Progenitor cell of endocrine pancreas (in vitro differentiated cells): ENCODE measurements at places on chromosomes 2 and 18.

DNA sequence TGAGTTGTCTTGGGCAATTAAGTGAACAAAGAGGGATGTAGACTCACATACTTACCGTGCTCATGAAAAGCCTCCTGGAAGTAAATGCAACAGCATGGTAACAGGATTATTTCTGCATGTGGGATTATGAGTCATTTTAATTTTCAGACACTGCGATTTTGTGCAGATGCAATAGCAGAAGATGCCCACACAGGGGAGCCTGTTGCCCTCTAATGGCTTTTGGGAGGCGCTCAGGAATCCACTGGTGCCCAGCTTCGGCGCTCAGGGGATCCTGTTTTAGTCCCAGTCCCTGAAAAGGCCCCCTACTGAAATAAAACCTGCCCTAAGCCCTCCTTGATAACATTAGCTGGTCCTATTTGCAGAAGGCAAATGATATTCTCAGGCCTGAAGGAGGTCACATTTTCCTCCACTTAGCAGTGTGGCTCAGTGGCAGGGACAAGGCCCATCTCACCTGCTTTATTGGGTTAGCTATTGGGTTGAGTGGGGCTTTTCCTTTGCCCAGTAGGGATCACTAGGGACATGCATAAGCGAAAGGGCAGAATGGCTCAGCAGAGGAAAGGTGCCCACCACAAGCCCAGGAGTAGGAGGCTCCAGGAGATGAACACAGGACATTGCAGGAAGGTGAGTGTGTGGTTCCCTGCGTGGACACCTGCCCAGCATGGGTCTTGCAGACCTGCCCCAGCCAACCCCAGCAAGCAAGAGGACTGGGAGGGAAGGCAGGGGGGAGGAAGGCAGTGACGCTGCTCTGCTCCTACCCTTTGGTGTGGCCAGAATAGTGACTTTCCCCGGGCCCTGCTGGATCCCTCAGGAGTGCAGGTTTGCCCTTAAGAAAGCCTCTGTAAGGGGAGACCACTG, 26.5 kb upstream of the KCNS3 start:
- DNase-seq, result peak; percentile 36

DNA sequence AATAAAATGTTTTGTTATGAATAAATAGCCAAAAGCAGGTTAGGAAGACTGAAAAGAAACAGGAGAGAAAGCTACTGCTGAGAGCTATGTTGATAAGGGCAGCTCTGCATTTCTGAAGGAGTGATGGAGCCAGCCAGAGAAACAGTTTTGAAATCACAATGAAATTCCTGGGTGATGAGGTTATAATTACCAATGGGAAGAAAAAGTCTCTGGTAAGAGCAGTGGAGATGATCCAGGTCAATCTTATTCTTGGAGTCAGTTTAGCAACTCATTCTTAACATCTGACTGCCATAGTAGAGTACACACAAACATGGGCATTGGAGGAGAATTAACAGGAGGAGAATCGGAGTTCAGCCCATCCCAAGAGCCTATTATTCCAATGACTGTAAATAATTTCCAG, 2.4 kb downstream of the ALKAL2 start:
- DNase-seq, result no peak

DNA sequence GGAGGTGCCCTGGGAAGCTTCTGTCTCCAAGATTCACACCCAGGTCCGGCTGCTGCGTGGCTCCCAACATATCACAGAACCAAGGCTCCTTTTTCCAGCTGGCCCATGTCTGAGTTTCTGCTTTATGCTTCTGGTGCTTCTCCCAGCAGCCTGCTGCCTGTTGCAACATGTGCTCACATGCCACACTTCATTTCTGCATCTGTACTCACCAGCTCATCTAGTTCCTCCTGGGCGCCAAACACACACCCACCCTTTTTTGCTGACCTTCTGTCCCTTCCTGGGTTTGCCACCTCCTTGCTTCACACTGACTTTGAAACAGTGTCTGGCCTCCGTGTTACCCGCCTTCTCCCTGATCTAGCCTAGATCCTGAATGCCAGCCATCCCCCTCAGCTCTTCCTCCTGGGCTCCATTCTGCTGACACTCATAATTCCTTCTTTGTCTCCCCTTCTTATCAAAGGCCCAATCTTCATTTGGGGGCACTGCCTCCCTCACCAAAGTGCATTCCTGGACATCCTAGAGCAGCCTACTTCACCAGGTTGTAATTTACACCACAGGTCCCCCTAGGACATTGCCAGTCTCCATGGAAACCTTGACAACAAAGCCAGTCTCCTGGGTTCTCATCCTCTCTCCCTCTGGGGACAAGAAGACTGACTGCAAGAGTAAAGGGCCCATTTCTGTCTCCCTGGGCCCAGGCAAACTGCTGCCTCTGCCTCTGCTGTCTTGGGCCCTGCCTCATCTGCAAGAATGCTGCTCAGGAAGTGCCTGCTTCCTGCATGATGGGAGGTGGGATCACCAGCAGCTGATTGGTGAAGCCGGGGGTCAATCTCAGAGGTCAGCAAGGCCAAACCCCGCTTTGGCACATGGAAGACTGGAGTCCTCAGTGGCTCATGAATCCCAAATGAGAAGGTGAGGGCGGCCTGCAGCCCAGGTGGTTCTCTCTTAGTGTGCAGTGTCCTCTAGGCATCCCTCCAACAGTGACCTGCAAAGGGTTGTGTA, 13.9 kb upstream of the PROM2 start:
- no peak for DNase-seq

- no peak for DNase-seq
Observed at GRCh38 chr2:187994464-187995331, 297.0 kb upstream of the GULP1 start.

DNA sequence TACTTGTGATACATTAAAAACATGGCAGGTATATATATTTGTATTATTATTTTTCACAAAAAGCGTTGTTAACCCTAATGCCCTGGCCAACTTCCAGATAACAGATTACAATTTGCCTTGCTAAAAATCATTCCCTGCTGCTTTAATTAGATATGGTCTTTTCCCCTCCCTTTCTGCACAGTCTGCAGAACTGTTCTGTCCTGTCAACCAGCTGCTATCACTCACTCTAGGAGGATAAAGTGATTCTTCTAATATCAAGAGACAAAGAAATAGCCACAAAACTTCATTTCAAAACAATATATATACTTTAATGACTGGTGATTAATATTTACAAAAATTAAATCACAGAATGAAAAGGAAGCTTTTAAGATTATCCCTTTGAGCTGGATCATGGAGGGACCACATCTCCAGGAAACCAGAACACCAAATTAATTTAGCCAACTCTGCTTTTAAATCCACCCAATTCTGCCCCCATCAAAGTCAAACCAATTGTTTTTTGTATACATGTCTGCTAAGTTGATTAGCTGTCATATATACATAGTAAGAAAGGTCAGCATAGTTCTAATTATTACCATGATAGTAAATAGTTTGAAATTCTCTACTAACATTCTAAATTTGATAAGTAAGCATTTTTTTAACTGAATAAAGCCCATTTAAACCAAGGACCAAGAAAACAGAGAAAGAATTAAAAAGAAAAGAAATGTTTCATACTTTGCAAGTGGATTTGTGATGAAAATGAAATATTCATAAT, 55.7 kb downstream of the RND3 start:
- no peak for DNase-seq

- DNase-seq, result no peak
Observed at GRCh38 chr2:40430776-40431599, 20.9 kb downstream of the SLC8A1 start.

DNA sequence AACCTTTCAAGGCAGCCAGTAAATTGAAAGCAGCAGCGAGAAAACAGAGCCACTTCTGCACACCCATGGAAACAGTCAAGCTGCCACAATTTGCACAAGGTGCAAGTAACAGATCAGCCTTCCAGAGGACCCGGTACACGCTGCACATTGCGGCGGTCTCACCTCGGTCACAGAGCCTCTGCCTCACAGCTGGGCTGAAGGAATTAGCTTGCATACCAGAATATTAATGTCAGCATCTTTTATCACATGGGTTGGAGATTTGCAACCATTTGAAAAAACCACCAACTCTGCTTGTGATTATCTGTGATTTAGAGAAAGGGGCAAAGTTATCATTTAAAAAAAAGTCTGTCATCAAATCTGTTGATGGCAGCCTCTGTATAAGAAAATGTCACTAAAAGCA, 330.5 kb upstream of the TCF4 start:
- DNase-seq, result no peak

DNA sequence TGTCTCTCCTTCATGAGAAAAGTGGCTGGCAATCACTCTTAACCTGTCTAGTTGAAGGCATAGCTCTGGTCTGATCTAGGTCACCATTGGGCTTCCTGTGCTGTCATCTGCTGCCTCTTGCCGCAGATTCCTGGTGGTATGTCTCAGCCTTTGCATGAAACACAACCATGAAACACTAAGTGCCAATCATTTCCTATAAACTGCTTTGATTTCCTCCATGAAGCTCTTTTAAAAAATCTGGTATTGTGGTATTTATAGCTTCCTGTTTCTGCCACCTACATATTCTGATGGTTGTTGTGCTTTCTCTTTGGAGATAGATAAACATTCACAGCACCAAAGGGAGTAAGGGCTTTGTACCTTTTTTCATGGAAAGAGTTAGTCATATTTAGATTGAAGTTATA, 120.0 kb upstream of the EPC2 start:
- DNase-seq, result no peak

DNA sequence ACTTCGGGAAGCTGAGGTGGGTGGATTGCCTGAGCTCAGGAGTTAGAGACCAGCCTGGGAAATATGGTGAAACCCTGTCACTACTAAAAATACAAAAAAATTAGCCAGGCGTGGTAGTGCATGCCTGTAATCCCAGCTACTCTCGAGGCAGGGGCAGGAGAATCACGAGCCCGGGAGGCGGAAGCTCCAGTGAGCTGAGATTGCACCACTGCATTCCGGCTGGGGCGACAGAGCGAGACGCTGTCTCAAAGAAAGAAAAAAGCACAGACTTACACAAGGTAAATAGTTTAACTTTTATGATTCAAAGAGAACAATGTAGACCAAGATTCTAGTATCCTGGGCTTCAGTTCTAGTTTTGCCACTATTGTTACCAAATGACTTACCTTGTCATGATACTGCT, 37.4 kb downstream of the NCKAP1 start:
- no peak for DNase-seq

DNA sequence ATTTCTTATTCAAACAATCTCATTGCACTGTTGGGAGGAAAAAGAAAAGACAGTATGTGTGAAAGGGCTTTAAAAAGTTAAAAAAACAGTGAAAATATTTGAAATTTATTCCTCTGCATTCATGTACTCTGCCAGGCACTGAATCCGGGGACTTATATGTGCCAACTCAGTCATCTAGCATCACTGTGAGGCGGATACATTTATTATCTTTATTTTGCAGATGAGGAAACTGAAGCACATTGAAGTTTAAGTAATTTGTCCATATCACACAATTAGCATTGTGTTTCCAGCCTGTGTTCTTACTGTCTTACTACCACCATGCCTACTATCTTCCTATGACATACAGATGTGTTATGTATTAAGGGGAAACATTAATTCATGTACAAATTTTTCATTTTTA, 1.8 kb downstream of the LCLAT1 start:
- no peak for DNase-seq

DNA sequence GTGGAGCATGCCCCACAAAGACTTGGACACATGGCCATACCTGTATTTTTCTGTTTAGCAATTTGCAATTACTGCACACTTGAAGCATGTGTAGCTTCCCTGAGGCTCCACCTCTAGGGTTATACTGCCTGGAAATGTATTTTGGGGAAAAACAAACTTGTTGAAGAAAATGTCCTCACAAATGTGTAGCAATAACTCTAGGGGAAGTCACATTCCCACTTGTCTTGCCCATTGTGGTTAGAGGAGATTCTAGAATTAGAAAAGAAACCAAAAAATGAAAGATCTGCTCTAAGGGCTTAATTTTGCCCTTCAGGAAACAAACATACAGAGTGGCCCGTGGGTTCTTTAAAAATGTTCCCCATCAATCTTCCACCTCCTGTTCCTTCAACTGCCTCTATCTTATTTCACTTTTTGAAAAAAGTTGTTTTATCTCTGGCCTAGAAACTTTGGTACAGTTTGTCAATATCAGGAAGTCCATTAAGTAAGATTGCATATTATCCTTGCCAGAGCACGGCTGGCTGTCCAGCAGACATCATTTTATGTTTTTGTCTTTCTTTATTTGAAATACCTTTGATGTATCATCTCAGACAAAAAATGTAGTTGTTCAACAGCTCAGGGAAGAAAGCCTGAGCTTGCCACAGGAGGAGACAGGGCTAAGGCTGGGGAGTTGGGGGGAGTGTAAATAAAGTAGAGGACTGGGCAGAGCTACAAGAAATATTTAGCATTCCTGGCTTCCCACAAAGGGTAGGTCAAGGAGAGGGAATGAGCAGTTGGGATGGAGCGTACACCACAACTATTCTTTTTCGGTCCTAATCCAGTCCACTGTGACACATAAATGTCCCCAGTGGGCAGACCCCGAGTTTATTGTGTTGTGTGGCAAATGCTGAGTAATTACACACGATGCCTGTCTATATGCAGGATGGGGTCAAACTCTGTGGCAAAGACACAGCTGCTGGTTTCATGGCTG, 96.8 kb upstream of the CDC42EP3 start:
- no peak for DNase-seq

- DNase-seq, result no peak
Observed at GRCh38 chr18:54957996-54958395, 1.3 kb downstream of the CCDC68 start.

DNA sequence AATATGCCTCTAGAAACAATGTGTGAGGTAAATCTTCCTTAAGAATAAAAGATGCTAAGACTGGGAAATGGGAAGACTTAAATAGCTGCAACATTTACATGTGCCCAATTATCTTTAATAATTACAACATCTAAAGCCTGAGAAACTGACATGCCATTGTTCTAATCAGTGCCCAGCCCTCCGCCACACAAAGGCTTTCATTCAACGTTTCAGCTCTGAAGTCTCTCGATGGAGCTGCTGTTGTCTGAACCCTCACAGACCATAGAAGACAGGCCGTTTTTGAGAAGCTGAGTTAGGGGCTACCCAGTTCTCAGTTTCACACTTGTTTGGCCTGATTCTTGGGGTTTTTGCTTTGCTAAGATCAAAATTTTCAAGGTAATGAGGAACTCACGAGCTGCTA, 315.4 kb upstream of the CHST9 start:
- no peak for DNase-seq

DNA sequence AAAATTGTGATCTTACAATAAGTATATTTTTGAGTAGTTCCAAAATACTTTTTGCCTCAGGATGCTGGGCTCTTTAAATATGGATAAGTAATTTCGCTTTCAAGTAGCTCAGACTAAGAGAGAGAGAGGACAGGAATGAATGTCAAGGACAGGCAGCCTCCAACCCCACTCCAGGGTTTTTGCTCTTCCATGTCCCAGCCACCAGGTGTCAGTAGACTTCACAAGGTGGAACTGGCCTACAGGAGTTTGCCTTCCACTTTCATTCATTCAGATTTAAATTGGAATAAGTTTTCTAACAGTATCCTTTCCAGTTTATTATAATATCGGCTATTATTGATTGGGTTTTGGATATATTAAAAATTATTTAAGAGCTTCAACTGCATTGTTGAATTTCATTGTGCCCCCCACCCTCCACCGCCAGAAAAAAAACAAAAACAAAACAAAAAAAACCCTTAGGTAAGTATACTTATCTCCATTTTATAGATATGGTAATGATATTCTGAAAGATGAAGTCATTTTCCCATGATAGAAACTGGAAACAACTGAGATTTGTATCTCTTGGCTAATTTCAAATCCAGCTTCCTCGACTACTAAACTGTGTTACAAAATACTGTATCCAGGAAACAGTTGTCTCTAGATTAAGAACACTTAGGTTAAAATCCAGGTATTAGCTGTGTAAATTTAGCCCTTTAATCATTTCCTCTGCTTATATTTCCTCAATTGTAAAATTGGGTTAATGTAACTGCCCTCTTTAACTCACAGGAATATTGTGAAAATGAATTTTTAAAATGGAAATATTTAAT, 793.1 kb downstream of the ERBB4 start:
- DNase-seq, result peak; percentile 20
